ENCODE measurements at places on chromosomes 13 and 19. TPM values are rescaled to one million over a fixed set of nuclear protein-coding genes. Genes with fewer than 3 reads are reported as not detected.
A peak's percentile ranks its signal among the peaks of the same experiment; 100 is the strongest.

The NKG7 gene
- not detected for total RNA-seq

The FAM83E gene
- 4.7 TPM for total RNA-seq

- no peak for DNase-seq
These were observed 169.8 kb downstream of the SHISA2 start for GRCh38 chr13:25881971-25882451.

The USHBP1 gene
- total RNA-seq, result not detected

GRCh38 chr13:46561691-46562090 lies 8.7 kb downstream of the LRCH1 start:
- no peak for DNase-seq

The CEACAM3 gene
- total RNA-seq, result not detected

GRCh38 chr13:98072476-98072875 lies 70.4 kb upstream of the FARP1 start:
- DNase-seq, result no peak

DNA sequence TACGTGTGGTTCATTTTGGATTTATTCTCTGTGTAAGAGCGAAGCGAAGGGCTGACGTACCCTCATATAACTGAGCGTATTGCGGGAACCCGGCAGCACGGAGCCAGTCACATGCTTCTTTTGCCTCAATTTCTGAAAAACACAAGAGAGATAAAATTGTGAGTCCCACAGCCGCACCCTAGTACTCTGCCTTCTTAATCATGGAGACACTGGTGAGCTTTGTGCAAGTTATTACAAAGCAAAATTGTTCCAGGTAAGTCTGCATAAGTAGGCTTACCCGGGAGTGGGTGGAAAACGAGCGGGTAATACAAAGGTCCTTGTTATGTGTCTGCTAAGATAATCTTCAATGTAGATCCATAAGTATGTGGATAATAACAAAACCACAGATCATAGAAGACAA lies 118.1 kb downstream of the STARD13 start:
- no peak for DNase-seq

The KIR2DL1 gene
- not detected for total RNA-seq

The SPACA4 gene
- not detected for total RNA-seq

The ALDH16A1 gene
- total RNA-seq, result not detected

DNA sequence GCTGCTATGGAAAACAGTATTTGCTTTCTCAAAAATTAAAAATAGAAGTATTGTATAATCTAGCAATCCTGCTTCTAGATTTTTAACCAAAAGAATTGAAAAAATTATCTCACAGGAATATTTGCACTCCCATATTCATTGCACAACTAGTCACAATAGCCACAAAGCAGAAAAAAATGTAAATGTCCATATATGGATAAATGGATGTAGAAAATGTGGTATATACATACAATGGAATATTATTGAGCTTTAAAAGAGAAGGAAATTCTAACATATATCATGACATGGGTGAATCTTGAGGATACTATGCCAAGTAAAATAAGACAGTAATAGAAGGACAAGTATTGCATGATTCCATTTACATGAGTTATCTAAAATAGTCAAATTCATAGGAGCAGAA lies 2753.0 kb downstream of the PCDH9 start:
- DNase-seq, result no peak

- no peak for DNase-seq
These were observed 40.8 kb downstream of the SIPA1L3 start for GRCh38 chr19:37947778-37948177.

DNA sequence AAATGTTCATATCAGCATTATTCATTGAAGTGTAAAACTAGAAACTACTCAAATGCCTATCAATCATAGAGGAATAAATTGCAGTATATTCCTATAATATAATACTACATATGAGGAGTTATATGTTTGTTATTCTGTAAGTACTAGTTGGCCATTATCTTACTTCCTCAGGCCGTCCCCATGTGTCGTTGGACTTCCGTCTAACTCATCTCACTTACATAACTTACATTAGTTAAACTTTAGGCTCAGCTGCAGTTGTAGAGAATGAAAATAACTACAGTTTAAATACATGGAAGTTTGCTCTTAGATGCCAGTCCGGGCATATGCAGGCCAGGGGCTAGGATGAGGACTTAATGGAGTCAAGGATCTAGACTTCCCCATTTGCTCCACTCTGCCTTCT lies 8.6 kb upstream of the EPSTI1 start:
- DNase-seq, result no peak

DNA sequence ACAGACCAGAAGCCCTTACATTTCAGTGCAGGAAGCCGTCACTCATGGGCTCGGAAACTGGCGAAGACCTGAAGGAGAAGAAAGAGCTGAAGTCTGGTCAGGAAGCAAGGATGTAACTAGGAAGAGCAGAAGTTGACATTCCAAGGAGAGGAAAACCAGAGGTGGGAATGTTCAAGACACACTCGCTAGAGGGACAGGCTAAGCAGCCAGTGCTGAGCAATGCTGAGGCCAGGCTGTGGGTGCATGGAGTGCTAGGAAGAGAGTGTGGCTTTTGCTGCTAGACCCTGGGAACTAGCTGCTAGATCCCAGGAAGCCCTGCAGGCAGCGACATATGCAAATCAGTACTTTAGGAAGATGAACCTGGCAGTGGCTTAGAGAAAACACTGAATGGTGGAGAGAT lies 12.1 kb upstream of the URAD start:
- DNase-seq, result no peak

DNA sequence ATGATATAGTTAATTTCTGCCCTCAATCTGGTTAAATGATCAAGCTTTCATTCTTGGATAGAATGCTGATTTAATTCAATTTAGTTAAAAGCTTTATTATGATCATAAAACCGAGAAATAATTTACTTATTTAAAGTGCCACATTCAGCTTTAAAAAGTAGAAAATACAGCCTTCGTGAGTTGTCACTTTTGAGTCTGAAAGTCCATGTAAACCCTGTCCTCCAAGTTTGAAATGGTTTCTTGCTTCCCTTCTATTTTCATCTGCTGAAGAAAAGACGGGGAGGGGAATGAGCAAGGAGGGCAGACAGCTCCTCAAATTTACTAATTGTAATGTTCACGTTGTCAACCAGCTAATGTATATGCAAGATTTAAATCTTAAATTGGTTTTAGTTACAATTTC lies 59.5 kb downstream of the NDFIP2 start:
- DNase-seq, result no peak

DNA sequence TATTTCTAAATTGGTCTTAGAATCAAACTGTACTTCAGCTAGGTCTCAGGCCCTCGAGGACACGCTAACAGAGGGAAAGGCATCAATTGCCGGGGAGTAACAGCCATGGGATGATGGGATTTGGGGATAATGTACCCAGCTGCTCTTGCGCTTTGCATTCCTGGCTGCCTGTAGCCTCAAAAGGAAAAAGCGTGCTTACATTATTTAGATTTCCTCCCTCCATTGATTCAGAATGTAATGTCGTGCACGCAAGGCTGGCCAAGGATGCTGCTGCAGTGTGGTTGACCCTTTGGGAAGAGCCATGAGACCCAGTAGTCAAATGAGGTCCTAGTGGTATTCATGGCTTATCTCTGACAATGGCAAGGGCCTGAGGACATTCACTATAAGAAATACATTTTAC lies 95.1 kb downstream of the SLC7A1 start:
- no peak for DNase-seq

- DNase-seq, result no peak
These were observed 61.0 kb downstream of the STK24 start for GRCh38 chr13:98515818-98516465.

GRCh38 chr19:14510311-14511228 lies 7.6 kb downstream of the DNAJB1 start:
- peak; percentile 86 for DNase-seq

- no peak for DNase-seq
These were observed 5.2 kb downstream of the ZIC2 start for GRCh38 chr13:99986741-99987140.

The GPC6 gene
- total RNA-seq, result 3.5 TPM

The LTBP4 gene
- total RNA-seq, result 16.7 TPM

GRCh38 chr13:46143184-46143701 lies 38.4 kb upstream of the CPB2 start:
- peak; percentile 41 for DNase-seq

- peak; percentile 25 for DNase-seq
These were observed 13.5 kb downstream of the PPP1R13L start for GRCh38 chr19:45391346-45391745.

- no peak for DNase-seq
These were observed 59.6 kb downstream of the USP12 start for GRCh38 chr13:27112006-27112405.

The SOX1 gene
- total RNA-seq, result not detected

The PRRG2 gene
- 17.0 TPM for total RNA-seq

The HIPK4 gene
- total RNA-seq, result not detected

DNA sequence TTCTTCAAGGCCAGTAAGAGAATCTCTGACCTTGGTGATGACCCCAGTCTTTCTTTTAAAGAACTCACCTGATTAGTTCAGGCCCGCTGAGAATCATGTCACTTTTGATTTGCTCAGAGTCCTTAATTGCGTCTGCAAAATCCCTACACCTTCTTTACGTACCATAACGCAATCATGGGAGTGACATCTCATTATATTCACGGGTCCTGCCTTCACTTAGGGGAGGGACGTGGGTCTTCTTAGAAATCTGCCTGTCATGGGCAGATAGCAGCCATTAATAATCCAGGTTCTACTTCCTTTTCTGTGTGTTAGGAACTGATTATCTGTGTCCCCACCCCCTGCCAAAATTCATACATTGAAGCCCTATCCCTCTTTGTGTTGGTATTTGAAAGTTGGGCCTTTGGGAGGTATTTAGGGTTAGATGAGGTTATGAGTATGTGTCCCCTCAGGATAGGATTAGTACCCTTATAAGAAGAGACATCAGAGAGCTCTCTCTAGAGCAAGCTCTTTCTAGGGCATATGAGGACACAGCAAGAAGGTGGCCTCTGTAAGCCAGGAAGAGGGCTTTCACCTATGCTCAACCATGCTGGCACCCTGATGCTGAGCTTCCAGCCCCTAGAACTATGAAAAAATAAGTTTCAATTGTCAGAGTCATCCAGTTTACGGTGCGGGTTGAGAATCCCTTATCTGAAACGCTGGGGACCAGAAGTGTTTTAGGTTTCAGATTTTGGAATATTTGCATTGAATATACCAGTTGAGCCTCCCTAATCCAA lies 9.9 kb downstream of the TPP2 start:
- DNase-seq, result no peak

The SRRM5 gene
- total RNA-seq, result 0.11 TPM

DNA sequence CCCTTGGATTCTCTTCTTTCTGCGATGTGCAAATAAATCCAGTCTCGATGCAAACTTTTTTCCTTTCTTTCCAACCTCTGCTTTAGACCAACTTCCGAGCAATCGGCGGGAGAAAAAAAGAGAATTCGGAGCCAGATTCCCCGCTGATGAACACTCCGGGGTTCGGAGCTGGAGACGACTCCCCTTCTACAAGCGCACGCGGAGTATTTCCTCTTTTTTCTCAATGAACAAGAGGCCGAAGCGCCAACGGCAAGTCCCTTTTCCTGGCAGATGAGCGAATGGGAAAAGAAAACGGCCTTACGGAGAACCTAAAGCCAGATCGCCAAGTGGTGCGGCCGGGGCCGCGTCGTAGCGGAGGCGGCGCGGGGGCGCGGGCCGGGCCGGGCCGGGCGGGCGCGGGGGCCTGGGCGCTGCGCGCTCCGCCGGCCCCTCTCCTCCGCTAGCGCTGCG lies 250 bp downstream of the SPRY2 start:
- no peak for DNase-seq
